ENCODE measurements at places on chromosomes 12 and 14. TPM values are rescaled to one million over a fixed set of nuclear protein-coding genes. Genes with fewer than 3 reads are reported as not detected.

GRCh38 chr12:7460375-7461259 lies 16.7 kb upstream of the CD163L1 start:
- no peak for DNase-seq

DNA sequence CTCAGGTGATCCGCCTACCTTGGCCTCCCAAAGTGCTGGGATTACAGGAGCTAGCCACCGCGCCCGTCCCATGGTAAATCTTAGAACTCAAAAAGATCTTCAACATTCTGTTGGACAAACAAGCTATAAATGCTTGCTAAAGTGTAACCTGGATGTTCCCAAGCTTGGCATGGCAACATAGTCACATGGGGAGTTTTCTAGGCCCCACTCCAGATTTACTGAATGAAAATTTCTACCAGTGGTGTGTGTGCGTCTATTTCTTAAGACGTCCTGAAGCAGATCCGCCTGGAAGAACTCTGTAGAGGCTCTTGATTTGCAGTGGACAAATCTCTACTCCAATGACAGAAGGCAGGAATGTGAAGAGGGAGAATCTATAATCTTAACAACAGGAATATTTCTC lies 59.9 kb downstream of the ZFYVE21 start:
- DNase-seq, result no peak

The TAPBPL gene
- total RNA-seq, result 21.1 TPM

DNA sequence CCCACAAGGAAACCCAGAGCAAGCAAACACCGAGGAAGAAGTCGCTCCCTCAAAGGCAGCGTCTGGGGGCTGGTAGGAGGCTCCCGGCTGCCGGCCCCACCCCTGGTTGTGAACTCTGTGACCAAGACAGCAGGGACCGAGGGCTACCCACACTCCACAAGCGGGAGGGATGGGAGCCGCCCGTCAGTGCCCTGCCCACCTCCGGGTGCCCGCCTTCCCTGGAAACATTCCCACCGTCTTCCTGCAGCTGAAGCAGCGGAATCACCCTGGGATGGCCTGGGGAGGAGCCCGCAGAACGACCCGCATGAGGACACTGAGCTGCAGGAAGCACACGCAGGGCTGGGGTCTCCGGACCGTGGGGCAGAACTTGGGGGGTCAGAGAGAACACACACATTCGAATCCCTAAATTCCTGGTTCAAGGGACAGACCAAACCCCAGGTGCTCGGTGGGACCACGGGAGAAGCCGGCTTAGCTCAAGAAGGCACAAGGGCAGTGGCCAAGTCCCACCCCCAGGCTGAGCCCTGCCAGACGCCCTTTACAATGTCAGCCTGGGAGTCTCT lies 33.5 kb upstream of the C14orf180 start:
- DNase-seq, result no peak

DNA sequence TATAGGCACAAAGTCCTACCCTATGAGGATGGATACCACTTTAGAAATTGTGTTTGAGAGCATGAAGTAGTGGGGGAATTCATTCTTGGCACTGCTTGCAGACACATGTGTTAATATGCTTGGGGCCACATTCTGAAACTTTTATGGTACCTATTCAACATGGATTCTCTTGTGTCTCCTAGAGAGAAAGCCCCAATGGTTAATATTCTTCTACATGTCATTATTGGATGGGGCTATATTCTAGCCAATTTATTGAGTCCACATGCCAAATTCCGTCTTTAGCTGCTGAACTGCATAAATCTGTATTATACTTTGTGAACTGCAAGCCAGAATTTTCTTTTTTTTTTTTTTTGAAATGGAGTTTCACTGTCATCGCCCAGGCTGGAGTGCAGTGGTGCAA lies 140.0 kb downstream of the KICS2 start:
- DNase-seq, result no peak

GRCh38 chr14:63867933-63868921 lies 15.4 kb downstream of the SYNE2 start:
- DNase-seq, result no peak

The PDE3A gene
- 9.6 TPM for total RNA-seq
